ENCODE measurements at places on chromosomes 4 and X.

DNA sequence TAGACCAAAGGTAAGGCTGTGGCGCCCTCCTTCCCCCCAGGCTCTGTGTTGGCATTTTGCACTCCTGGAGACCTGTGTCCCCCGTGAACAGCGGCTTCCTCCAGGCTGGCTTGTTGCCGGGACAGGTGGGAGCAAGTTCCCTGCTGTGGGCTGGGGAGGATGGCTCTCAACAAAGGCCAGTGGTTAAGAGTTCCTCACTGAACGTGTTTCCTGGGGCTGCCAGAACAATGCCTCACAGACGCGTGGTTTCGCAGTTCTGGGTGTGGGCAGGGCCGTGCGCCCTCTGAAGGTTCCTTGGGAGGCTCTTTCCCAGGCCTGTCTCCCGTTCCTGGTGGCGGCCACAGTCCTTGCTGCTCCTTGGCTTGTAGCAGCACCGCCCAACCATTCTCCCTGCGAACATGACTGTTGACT is 33.4 kb downstream of the NELFA start:
- no peak overlapping the region for H3K4me3 ChIP-seq
- no peak overlapping the region for H3K27ac ChIP-seq
- H3K27me3 ChIP-seq, result no peaks in the 10 kb centered on the region
- H3K4me1 ChIP-seq, result no peaks in the 10 kb centered on the region
- peaks cover 30% of the 10 kb centered on the region for H3K36me3 ChIP-seq
- no peak for DNase-seq

DNA sequence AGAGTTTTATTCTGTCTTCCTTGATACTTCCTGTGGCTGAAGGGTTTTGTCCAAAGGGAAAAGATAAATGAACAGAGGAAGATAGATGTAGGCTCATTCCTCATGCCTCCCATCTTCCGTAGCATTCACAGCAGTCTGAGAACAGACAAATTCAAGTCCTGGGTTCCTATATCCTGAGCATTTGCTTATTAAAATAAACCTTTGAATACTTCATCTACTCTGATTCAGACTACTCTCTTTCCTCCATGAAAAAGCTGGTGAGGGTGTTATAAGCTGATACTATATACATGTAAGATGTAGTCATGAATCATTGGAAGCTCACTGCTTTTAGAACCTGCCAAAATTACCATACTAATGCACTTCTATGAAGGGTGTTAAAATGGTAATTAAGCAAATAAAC is 61.2 kb downstream of the GAB1 start:
- no peak for DNase-seq
- no peaks in the 10 kb centered on the region for H3K36me3 ChIP-seq

- no peak for DNase-seq
- no peak overlapping the region for H3K27ac ChIP-seq
- H3K4me1 ChIP-seq, result no peaks in the 10 kb centered on the region
- H3K27me3 ChIP-seq, result no peaks in the 10 kb centered on the region
- no peaks in the 10 kb centered on the region for H3K36me3 ChIP-seq
Observed at GRCh38 chr4:62232814-62233213, 1032.7 kb downstream of the ADGRL3 start.

- H3K36me3 ChIP-seq, result no peaks in the 10 kb centered on the region
- peaks cover 28% of the 10 kb centered on the region for H3K27me3 ChIP-seq
- no peak overlapping the region for H3K27ac ChIP-seq
Observed at GRCh38 chr4:56187688-56188087, 199.6 kb downstream of the AASDH start.

DNA sequence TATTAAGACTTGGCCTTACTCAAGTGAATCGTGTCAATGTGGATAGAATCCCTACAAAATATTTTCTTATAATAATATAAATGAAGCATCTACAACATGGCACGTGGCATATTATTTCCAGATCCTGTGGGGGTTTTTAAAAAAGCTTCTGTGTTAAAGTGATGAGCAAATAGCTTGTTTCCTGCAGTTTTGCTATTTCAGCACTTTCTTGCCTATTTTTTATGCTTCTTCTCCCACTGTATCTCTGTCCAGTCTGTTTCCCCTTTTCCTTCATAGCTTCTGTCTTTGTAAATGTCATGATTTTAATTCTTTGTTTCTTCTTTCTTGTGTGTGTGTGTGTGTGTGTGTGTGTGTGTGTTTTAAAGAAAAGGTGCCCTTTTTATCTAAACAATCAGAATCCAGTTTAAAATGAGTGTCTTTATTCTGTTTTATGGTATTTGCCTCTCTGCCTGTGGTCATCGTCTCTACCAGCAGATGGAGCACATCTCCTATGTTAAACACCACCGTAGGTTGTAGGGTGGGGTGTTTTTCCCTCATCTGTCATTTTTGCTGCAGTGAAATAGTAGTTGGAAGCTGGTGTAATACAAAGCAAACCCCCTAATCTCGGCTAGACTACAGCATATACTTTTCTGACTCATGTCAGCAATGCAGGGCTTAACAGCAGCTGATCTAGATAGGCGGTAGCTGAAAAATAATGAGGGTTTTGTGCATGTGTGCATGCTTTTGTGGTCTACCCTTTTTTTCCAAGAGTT is 33.1 kb downstream of the FTHL17 start:
- no peak for DNase-seq
- no peaks in the 10 kb centered on the region for H3K36me3 ChIP-seq
- H3K27me3 ChIP-seq, result no peaks in the 10 kb centered on the region
- no peaks in the 10 kb centered on the region for H3K4me1 ChIP-seq

DNA sequence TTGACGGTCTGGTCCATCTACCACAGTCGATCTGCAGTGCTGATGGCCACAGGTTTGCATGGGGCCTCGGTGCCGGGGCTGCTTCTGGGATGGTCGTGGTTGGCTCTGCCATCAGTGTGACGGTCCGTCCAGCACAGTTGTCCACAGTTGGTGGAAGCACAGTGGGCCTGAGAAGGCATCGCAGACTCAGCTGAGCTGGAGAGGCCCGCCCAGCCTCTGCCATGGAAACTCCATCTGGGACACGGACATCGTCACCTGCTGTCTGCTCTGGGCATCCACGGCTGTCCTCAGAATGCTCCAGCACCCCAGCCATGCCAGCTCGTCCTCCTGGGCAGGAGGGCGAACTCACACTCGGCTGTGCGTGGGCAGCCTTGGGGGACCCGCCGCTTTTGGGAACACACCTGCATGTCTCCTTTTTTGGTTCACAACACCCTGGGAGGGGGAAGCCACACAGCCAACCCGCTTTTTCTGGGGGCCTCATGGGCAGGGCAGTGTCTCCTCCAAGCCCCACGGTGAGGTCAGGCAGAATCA is 33.0 kb downstream of the ABLIM2 start:
- peaks cover 1% of the 10 kb centered on the region for H3K36me3 ChIP-seq
- no peaks in the 10 kb centered on the region for H3K27me3 ChIP-seq
- H3K4me3 ChIP-seq, result no peak overlapping the region

- peaks cover 15% of the 10 kb centered on the region for H3K36me3 ChIP-seq
- DNase-seq, result no peak
- H3K27me3 ChIP-seq, result no peaks in the 10 kb centered on the region
Observed at GRCh38 chr4:80204433-80205011, 7.2 kb downstream of the PRDM8 start.

GRCh38 chrX:124209792-124210576 is 122.5 kb upstream of the TEX13D start:
- peaks cover 28% of the 10 kb centered on the region for H3K4me1 ChIP-seq
- no peak overlapping the region for H3K4me3 ChIP-seq
- H3K27me3 ChIP-seq, result no peaks in the 10 kb centered on the region
- no peak for DNase-seq
- no peak overlapping the region for H3K27ac ChIP-seq
- peaks cover 3% of the 10 kb centered on the region for H3K36me3 ChIP-seq

- H3K27ac ChIP-seq, result no peak overlapping the region
- DNase-seq, result no peak
- H3K36me3 ChIP-seq, result no peaks in the 10 kb centered on the region
- H3K27me3 ChIP-seq, result no peaks in the 10 kb centered on the region
- H3K4me1 ChIP-seq, result no peaks in the 10 kb centered on the region
Observed at GRCh38 chr4:157020882-157021281, 49.3 kb upstream of the PDGFC start.

DNA sequence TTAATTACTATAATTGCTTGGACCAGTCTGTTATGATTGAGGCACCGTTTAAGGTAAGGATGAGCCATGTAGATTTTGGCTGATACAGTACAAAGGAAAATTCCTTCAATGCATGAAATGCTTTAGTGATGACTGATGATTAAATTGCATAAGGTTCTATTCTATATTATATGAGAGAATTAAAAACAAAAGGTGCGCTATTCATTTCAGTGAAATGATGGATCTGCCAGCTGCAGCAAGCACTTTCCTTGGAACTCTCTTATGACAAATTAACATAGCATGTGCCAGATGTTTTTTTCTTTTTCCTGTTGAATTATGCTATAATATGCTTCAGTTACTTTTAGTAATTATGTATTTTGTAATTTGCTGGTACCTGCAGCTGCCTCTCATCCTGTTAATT is 98.5 kb downstream of the JADE1 start:
- peaks cover under 1% of the 10 kb centered on the region for H3K4me1 ChIP-seq
- DNase-seq, result no peak

- DNase-seq, result no peak
- peaks cover 6% of the 10 kb centered on the region for H3K36me3 ChIP-seq
- peaks cover 8% of the 10 kb centered on the region for H3K4me1 ChIP-seq
- H3K27ac ChIP-seq, result no peak overlapping the region
- H3K27me3 ChIP-seq, result no peaks in the 10 kb centered on the region
Observed at GRCh38 chrX:10079231-10079630, 77.5 kb upstream of the CLCN4 start.

DNA sequence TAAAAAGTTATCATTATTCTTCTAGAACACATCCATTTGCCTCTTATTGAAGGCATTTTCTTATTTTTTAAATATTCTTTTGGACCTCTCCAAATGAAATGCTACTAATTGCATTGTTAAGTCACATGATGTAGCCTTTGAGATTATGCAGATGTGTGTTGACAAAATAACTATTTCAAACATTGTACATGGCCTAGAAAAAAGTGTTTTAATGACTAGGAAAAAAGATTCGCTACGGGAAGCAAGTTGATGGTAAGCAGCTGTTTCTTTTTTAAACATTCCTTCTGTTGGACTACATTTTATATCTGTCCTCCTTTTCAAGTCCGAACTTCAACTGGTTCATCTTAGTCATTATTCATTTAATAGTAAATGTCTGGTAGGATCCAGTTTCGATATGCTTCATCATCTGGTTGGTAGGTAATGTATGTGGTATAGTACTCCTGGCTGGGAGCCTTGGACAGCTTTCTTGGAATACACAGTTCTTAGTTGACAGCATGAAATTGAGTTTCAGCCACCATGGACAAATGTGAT is 34.3 kb upstream of the GUCY1A1 start:
- no peaks in the 10 kb centered on the region for H3K4me1 ChIP-seq
- H3K4me3 ChIP-seq, result no peak overlapping the region
- H3K27ac ChIP-seq, result no peak overlapping the region
- no peaks in the 10 kb centered on the region for H3K36me3 ChIP-seq
- H3K27me3 ChIP-seq, result no peaks in the 10 kb centered on the region

GRCh38 chr4:111945014-111945413 is 200.2 kb upstream of the FAM241A start:
- H3K36me3 ChIP-seq, result no peaks in the 10 kb centered on the region
- H3K27ac ChIP-seq, result no peak overlapping the region
- no peaks in the 10 kb centered on the region for H3K4me1 ChIP-seq
- H3K4me3 ChIP-seq, result no peak overlapping the region
- no peak for DNase-seq

DNA sequence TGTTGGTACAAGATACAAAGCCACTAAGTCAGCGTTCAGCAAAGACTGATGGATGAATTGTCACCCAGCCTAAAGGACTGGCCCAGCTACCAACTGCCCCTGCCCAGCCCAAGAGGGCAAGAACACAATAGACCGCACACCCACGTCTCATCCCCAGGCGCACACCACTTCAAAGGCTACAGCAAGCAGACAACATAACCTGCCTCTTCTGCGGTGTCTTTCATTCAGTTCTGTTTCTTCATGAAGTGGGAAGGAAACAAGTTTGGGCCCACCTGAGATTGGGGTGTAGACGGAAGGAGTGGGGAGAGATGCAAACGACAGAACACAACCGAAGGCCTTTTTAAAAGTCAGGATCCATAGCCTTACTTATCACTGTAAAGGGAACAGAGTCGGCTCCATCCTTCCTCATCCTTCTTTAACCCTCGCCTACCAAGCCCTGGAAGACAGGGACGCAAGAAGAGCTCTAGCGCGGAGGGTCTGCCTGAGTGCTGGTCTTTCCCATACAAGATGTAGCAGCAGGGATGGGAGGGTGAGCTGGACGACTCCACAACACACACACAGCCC is 691 bp downstream of the SCARB2 start:
- H3K36me3 ChIP-seq, result peaks cover 12% of the 10 kb centered on the region
- H3K27ac ChIP-seq, result peak overlapping the region; percentile 60
- H3K4me3 ChIP-seq, result peak overlapping the region; percentile 77
- H3K27me3 ChIP-seq, result no peaks in the 10 kb centered on the region

GRCh38 chrX:63350941-63351616 is at the start of gene SPIN4:
Gene SPIN4, minus strand, starts transcription at chrX:63351332. Its CDS starts 513 bp downstream, at chrX:63350819.
- H3K27me3 ChIP-seq, result no peaks in the 10 kb centered on the region
- peaks cover 1% of the 10 kb centered on the region for H3K36me3 ChIP-seq
- peaks cover 17% of the 10 kb centered on the region for H3K4me1 ChIP-seq
- DNase-seq, result peak; percentile 22

- no peak overlapping the region for H3K4me3 ChIP-seq
- no peaks in the 10 kb centered on the region for H3K27me3 ChIP-seq
- no peaks in the 10 kb centered on the region for H3K36me3 ChIP-seq
- no peak overlapping the region for H3K27ac ChIP-seq
- no peak for DNase-seq
- H3K4me1 ChIP-seq, result no peaks in the 10 kb centered on the region
Observed at GRCh38 chrX:108494406-108495090, 54.9 kb downstream of the COL4A5 start.

DNA sequence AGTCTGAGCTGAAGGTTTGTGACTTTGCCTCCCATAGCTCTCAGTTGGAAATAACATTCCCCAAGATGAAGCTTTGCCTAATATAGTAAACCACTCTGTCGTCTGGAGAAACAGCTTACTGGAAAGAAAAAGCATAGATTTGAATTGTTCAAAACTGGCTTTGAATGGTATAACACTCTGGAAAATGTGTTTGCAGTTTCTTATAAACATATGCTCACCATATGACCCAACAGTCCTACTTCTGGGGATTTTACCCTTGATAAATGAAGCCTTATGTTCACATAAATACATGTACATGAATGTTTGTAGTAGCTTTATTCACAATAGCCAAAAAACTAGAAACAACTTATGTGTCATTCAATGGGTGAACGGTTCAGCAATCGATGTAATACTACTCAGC is 10.2 kb downstream of the VEGFD start:
- no peak for DNase-seq
- no peak overlapping the region for H3K27ac ChIP-seq
- H3K27me3 ChIP-seq, result peaks cover 31% of the 10 kb centered on the region
- H3K36me3 ChIP-seq, result no peaks in the 10 kb centered on the region
- H3K4me1 ChIP-seq, result no peaks in the 10 kb centered on the region
- H3K4me3 ChIP-seq, result no peak overlapping the region
